AG08396 (cell line): ENCODE measurements at places on chromosomes 11 and 22.
A peak's percentile ranks its signal among the peaks of the same experiment; 100 is the strongest.

- DNase-seq = no peak
These were observed at the start of gene DESI1 for GRCh38 chr22:41620589-41621098. DESI1 (minus strand) TSS chr22:41621043; CDS start chr22:41620839, 204 bp downstream.

GRCh38 chr11:11512502-11512901 is 109.3 kb downstream of the GALNT18 start:
- no peak for DNase-seq

DNA sequence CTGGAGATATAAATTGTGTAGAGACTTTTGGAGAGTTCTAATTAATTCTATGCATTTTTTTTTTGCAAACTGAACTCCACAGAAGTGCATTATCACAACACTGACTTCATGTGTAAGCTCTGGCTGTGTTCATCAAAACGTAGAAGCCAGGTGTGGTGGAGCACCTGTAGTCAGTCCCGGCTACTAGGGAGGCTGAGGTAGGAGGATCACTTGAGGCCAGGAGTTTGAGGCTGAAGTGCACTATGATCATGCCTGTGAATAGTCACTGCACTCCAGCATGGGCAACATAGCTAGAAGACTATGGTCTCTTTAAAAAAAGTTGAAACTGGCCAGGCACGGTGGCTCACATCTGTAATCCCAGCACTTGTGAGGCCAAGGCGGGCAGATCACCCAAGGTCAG is 20.6 kb downstream of the TCF20 start:
- DNase-seq = no peak

GRCh38 chr11:27348340-27348873 is 14.6 kb downstream of the CCDC34 start:
- DNase-seq = no peak

DNA sequence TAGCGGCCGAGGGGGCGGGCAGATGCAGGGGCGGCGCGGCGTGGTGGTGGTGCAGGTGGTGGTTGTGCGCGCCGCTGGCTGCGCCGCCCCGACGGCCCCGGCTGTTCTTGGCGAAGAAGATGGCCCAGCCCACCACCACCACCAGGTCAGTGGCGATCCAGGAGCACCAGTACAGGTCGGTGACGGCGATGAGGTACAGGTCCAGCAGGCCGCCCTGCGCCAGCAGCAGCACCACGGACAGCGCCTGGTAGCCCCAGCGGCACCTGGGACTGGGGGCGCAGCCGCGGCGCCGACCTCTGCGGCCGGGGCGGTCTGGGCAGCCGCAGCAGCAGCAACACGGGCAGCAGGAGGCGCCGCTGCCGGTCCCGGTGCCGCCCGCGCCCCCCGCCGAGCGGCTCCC is 879 bp downstream of the TMEM121B start:
- DNase-seq = peak; percentile 81

- DNase-seq = no peak
These were observed 109.1 kb upstream of the TIMP3 start for GRCh38 chr22:32692371-32692770.

DNA sequence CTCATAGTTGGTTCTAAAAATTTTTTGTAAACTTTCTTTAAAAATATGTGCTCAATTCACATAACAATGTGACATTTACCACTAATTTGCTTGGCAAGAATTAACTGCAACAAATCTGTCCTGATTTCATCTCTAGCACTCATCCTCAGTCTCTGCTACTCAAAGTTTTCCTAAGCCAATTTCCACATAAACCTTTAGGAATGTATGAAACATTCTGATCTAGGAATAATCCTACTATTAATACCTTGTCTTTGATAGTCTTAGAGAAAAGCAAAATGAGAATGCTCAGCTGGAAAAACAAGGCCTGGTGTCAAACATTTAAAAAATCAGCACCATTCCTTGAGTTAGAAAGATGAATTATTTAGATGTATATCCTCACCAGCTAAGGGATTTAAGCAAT is 114.3 kb downstream of the CD44 start:
- no peak for DNase-seq

GRCh38 chr11:31922450-31922849 is 111.3 kb upstream of the PAX6 start:
- no peak for DNase-seq

DNA sequence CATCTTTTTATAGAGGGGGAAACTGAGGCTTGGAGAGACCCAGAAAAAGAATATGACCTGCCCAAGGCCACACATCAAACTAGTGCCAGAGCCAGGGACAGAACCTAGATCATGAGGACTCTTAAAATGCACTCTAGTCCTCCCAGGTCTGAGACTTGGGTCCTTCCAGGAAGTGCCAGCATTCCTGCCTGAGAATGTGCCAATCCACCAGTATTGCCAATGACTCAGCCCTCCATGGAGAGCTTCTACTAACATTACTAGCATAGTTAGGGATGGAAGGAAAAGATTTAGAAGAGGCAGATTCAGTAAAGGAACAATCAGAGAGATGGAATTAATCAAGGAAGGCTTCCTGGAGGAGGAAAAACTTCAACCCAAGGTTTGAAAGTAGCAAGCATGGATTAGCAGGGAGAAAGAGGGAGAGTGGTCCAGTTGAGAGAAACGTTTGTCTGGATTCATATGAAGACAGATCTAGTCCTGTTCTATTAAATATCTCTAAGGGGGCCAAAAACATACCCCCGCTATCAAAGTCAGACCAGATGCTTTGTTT is 20.1 kb upstream of the SMIM35 start:
- peak; percentile 22 for DNase-seq

- DNase-seq = no peak
These were observed 71.0 kb downstream of the SYN3 start for GRCh38 chr22:32987081-32987631.

GRCh38 chr22:28918550-28919271 is 35.3 kb downstream of the ZNRF3 start:
- DNase-seq = no peak

DNA sequence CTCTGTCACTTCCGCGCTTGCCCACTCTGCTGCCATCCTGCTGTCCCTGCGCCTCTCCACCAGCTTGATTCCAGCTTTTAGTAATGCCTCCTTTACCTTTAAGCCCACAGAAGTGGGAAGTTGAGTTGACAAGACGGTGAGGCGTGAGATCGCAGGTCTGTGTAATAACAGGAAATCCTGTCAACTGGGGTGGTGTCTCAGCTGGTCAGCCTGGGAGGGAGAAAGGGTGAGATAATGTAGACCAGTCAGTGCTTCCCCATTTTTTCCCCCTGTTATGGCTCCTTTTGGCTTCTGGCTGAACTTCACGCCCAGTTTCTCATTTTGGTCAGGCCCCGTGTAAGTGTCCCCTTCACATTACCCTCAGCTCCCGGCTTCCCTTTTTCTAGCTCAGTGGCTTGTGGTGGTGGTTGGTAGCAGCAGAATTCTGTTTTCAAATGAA is 98.9 kb downstream of the TRAF6 start:
- no peak for DNase-seq

DNA sequence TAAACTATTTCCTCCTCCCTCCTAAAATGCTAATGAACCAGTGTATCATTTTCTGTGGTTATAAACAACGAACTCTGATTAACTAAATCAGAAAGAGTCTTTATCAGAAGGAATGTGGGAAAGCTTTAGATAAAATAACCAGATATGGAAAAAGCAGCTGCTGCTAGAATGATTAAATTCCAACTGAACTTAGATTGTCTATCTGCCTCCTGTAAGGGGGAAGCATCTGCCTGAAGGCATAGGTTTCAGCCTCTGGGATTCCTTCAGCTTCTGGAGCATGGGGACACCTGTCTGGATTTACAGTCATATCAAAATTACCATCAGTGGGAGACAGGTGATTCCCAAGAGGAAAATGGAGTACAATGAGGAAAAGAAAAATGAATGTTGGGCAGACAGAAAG is 1095.5 kb upstream of the CCDC90B start:
- DNase-seq = no peak

DNA sequence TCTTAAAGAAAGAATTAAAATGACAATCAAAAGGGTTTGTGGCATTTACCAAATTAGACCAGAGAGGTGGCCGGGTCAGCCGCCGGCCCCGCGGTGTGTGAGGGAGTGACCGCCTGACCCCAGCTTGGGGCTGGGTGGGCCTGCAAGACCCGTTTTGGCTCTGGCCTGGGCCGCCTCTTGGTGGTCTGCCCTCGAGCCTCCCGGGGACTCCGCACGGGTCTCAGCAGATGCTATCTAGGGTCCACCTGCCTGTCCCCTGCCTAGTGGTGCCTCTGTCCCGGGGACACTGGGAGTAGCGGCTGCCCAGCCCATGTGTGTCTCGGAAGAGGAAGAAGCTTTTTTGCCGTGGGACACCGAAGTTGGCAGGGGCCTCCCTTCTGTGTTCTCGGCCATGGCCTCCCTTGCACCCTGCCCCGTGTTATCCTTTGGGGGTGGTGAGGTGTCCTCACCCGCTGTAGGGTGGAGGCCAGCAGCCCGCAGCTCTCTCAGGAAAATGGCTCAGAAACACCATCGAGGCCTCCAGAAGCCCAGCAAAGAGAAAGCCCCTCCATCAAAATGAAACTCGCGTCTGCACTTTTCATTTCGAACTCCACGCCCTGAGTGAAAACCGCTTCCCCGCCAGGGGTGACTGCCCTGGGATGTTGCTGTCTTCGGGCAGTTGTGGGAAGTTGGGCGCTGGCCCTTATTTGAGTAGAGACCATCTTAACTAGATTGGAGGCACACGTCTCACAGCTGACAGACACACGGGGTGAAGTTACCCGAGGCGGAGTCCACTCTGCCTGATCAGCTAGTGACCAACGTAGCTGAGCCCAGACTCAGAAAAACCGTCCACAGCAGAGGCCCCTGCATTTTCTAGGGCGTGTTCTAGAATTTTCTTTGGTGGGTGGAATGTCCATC is 8.0 kb downstream of the CCND1 start:
- no peak for DNase-seq

DNA sequence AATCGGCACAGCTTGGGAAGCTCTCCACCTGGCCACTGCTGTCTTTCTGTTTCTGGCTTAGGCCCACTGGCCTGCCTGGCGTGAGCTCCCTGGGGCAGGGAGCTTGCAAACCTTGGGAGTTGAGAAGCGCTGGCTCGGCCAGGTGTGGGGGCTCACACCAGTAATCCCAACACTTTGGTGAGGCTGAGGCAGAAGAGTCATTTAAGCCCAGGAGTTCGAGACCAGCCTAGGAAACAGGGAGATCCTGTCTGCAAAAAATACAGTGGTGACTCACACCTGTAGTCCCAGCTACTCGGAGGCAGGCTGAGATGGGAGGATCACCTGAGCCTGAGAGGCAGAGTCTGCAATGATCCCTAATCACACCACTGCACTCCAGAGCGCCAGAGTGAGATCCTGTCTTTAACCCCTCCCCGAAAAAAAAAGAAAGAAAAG is 4.0 kb downstream of the AP5B1 start:
- no peak for DNase-seq

DNA sequence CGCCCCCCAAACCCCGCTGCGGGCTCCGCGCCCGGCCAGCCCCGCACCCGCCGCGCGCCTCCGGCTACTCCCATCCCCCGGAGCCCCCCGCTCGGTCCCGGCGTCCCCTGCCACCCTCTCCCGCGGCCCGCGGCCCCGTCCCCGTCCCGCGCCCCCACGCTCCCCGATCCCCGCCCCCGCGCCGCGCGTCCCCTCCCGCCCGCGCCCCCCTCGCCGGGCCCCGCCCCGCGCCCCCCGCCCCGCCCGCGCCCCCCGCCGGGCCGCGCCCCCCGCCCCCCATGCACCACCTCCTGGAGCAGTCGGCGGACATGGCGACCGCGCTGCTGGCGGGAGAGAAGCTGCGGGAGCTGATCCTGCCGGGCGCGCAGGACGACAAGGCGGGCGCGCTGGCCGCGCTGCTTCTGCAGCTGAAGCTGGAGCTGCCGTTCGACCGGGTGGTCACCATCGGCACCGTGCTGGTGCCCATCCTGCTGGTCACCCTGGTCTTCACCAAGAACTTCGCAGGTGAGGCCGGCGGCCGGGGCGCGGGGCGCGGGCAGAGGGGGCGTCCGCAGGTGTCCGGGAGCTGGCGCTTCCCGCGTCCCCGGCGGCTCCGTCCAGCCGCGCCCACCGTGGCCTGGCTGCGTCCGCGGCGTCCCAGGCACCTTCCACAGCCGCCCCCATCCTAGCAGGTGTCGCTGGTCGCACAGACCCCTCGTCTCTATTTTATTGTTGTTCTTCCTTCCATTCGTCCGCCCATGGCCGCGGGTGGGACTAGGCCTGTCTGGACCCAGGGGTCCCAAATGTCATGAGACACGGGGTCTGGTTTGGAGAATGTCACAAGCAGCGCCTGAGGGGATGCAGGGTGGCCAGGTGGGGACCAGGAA is at the start of gene PANX2:
PANX2 (plus strand) TSS at position 279 of the 866 bp plus-strand sequence; CDS start at position 279, 0 bp downstream.
- no peak for DNase-seq

- no peak for DNase-seq
These were observed 54.9 kb downstream of the ME3 start for GRCh38 chr11:86617502-86617901.

DNA sequence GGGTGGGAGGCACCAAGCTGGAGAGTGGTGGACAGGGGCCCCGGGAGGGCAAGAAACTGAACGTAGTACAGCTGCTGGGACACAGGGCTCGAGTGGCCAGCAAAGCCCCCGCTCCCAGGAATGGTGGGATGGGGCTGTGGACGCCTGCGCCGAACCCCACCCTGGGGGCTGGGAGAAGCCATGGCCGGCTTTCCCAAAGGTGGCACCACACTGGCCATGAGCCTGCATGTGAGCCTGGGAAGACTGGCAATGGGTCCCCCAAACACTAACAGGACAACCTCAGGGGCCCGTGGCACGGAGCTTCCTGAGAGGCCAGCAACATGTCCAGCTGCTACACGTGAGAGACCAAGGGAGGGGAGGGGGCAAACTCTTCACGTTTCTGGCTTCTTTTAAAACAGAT is 4.0 kb downstream of the ALG12 start:
- no peak for DNase-seq

DNA sequence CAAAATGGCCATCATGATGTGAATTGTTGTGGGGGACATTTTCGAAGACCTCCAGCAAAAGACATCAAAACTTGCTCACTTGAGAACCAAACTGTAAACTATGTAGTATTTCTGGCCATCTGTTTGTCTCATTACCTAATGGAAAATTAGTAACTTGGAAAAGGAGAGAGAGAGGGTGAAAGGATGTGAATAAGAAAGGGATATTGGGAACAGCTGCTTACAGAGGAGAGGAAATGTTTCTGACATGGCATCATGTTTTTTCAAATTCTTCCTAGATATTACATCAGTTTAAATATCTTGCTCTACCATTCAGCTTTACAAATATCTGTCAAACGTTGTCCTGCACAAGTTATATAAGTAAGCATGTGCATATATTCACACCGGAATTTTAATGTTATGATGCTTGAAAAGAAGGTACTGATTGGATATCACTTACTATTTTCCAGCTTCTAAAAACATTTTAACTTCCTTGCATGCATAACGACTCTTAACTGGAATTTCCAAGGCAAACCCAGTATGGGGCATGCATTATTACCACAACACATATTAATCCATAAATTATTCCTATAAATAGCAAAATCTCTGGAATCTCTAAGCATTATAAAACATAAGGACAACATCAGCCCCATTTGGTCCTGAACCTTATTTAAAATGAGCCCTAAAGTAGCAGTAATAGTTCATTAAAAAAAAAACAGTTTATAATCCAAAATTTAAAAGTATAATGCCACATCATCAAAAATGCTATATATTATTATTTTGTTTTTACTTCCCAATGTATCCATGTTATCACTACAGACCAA is 20.0 kb downstream of the GUCY1A2 start:
- no peak for DNase-seq

- DNase-seq = no peak
These were observed 1917.5 kb downstream of the LRRC4C start for GRCh38 chr11:39541945-39542351.

GRCh38 chr11:1508491-1508891 is 21.9 kb upstream of the MOB2 start:
- DNase-seq = no peak
